Fibroblast of skin of left biceps (primary cell): ENCODE measurements at places on chromosomes 1 and 21.

DNA sequence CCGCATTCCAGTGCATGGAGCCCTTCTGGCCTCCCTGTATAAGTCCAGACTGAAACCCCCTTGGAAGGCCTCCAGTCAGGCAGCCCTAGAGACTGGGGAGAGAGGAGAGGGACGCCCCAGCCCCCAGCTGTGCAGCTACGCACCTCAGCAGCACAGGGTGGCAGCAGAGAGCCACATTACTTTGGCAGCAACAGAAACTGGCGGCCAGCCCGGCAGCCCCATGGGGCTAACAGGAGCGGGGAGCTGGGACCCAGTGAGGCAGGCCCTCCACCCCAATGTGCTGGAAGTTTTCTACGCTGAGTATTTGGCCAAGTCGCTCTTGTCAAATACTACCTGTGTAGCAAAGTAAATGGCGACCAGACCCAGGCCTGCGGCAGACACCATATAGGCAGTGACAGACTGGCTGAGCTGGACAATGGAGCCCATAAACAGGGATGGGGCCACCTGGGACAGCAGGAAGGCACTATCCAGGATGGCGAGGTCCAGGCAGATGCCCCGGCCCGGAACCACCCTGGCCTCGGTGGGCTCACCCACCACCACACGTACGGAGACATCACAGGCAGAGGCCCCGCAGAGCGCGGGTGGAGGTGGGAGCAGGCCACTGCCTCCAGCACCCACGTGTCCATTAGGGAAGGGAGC, 21.2 kb downstream of the SLC45A3 start:
- DNase-seq, result no peak

DNA sequence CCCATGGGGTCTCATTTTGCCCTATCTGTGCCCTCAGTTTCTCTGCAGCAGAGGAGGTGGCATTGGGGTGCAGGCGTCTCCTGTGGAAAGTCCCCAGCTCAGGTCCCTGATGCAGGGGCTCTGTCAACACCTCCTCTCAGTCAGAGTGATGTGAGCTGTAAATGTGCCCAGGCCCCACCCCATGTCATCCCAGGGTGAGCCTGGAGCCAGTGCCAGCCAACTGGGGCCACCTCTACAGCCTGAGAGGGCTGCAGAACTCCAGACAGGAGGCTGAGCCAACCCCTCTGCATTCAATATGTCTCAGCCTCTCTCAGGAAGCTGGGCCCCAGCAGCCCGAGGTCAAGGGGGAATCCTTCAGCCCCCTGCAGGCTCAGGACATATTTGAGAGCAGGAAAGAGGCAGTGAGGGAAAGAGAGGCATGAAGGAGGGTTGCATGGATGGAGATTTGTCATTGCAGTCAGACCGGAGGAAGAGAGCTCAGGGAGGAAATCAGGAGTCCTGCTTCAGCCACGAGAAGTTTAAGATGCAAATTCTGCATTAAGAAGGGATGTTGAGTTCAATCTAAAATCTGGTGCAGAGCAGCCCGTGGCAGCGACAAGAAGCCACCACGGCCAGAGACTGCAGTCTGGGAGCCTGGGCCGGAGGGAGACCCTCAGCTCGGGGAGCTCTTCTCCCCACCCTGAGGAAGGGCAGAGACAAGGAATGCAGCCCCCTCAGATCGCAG, 288.2 kb upstream of the VAMP3 start:
- DNase-seq, result no peak

DNA sequence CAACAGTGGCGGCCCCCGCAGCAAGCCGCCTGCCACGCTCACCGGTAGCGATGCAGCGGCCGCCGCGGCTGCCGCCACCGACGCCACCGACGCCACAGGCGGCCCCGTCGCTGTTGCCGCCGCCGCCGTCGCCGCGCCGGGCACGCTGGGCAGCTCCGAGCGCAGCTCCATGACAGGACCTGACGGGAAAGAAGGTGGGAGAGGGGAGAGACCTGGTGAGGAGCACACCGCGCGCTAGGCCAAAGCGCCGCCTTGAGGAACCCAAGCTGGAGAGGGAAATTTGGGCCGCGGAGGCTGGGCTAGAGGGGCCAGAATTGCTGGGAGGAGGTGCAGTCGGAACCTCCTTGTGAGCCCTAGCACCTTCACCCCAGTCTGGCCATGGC, 1.9 kb downstream of the DMRTA2 start:
- no peak for DNase-seq

DNA sequence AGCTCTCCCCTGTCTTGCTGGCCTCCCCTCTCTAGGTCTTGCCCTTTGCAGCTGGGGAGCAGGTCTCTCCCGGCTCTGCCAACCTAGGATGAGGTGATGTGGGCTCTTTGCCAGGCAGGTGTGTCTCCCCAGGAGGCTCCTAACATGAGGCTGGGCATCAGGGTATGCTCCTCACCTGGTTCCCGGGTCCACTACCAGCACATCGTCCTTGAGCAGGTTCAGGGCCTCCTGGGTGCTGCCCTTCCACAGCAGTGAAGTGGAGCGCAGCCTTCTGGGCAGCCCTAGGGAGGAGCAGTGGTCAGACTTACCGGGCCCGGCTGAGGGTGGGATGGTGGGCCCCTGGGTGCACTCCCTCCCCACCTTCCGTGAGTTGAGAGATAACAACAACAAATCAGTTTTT, 17.5 kb downstream of the LACTBL1 start:
- no peak for DNase-seq

DNA sequence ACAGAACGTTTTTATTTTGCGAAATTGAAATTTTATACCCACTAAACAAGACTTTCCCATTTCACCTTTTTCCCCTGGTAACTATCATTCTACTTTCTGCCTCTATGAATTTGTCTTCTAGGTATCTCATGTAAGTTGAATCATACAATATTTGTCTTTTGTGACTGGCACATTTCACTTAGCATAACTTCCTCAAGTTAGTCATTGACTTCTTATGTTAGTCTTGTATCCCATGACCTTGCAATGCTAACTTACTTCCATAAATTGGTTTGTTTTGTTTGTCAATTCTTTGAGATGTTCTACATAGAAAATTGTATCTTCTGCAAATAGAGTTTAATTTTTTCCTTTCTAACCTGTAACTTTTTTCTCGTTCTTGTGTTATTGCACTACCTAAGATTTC, 26.9 kb downstream of the SH3BP5L start:
- no peak for DNase-seq

GRCh38 chr1:66048011-66048410, 255.3 kb downstream of the PDE4B start:
- DNase-seq, result no peak

DNA sequence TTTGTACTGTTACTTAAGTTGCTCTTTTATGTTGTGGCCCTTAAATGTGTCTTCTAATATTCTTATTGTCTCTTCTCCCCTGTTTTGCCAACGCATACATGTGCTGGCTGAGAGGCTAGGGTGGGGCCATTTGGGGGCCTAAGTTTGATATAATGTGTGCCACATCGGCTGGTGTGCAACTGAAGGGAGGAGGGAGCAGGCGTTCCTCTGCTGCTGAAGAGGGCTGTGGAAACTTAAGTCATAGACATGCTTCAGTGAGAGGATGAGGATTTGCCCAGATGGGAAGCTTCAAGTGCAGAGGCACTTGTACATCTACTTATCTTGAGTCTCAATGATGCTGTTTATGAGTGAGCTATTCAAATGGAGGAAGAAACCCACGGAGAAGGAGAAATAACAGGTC, 630.6 kb downstream of the LMO4 start:
- DNase-seq, result no peak
